Dermis blood vessel endothelial cell (primary cell): ENCODE measurements at places on chromosomes 16 and 17. TPM values are rescaled to one million over a fixed set of nuclear protein-coding genes. Genes with fewer than 3 reads are reported as not detected.

- peak; percentile 42 for DNase-seq
These were observed 15.4 kb downstream of the VASN start for GRCh38 chr16:4386951-4387565.

Gene PRR35
- total RNA-seq: not detected in 2 replicates

Gene HOXB2
- 4.8 and 5.2 TPM in 2 replicates for total RNA-seq

- DNase-seq: no peak
These were observed 22.3 kb upstream of the RBFOX3 start for GRCh38 chr17:79633154-79633553.

Gene TMEM100
- 7.3 and 8.0 TPM in 2 replicates for total RNA-seq

- no peak for DNase-seq
These were observed 14.5 kb downstream of the PSKH1 start for GRCh38 chr16:67907397-67908180.
